ENCODE measurements at places on chromosomes 5 and 9.

- DNase-seq, result no peak
Observed at GRCh38 chr9:132077881-132078698, 1.6 kb downstream of the MED27 start.

DNA sequence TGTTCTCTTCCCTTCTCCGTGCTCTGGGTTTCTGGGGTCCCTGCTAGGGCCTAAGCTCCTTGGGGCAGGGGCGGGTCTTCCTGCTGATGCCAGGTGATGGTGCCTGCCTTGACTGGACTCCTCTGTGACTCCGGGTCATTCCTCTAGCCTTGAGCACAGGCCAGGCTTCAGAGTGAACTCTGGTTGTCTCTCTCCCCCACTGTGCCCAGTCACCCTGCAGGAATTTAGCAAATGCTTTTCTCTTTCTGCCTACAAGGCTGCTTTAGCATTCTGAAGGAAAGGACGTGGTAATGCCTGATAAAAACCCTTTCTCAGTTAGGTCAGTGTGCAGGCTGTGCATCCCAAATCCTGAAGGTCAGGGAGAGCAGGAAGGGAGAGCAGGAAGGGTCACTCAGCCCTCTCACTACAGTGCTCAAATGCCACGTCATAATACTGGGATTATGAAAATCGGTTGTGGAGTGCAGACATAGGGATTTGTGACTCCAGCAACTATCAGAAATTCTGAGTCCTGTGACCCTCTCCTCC, 2.7 kb downstream of the CXCL14 start:
- DNase-seq, result no peak

DNA sequence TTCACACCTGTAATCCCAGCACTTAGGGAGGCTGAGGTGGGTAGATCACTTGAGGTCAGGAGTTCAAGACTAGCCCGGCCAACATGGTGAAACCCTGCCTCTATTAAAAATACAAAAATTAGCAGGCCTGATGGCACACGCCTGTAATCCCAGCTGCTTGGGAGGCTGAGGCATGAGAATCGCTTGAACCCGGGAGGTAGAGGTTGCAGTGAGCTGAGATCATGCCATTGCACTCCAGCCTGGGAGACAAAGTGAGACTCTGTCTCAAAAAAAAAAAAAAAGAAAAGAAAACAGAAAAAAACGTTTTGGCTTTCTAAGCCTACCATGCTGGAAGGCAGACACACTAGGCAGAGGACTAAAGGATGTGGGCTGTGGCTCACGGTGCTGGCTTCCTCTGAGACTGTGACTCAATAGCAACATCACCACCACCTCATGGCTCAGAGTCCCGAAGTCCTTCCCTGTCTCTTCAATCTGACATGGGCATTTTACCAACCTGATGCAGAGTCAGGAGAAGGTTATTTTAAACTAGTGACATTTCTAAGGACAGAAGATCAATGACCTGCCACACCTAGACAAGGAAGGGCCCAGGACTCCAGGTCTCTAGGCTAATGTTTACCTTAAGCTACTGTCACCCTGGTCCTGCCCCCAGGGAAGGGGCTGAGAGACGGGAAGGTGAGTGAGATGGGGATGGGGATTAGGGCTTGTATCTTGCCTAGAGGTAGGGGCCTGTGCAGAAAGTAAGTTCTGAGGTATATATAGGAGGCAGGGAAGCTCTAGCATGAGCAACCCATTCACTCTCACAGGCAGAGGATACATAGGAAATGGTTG, 3.7 kb downstream of the ECSCR start:
- DNase-seq, result no peak

GRCh38 chr9:68969538-68969937, 44.4 kb downstream of the PRKACG start:
- no peak for DNase-seq

GRCh38 chr5:33195431-33196165, 245.2 kb upstream of the TARS1 start:
- DNase-seq, result no peak

GRCh38 chr5:141039517-141039916, 11.7 kb upstream of the PCDHB1 start:
- peak; percentile 3 for DNase-seq

- no peak for DNase-seq
Observed at GRCh38 chr5:158074992-158075769, 216.2 kb upstream of the CLINT1 start.

- DNase-seq, result no peak
Observed at GRCh38 chr9:12997009-12997408, 222.2 kb downstream of the LURAP1L start.

DNA sequence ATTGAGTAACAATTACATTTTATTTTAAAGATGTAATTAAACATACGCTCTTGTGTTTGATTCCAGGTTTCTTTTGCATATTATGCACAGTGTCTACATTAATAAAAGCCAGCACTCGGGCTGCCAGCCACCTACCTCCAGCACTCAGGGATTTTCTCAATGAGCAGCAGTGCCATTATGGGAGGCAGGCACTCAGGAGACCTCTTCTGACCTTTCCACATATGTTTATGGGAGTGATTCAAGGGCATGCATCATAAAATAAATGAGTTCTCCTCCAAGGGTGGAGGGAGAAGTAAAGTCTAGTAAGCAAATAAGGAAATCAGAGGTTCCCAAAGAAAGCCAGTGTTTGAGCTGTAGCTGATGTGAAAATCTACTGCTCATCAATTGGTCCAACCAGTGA, 119.8 kb upstream of the IRX2 start:
- DNase-seq, result no peak

DNA sequence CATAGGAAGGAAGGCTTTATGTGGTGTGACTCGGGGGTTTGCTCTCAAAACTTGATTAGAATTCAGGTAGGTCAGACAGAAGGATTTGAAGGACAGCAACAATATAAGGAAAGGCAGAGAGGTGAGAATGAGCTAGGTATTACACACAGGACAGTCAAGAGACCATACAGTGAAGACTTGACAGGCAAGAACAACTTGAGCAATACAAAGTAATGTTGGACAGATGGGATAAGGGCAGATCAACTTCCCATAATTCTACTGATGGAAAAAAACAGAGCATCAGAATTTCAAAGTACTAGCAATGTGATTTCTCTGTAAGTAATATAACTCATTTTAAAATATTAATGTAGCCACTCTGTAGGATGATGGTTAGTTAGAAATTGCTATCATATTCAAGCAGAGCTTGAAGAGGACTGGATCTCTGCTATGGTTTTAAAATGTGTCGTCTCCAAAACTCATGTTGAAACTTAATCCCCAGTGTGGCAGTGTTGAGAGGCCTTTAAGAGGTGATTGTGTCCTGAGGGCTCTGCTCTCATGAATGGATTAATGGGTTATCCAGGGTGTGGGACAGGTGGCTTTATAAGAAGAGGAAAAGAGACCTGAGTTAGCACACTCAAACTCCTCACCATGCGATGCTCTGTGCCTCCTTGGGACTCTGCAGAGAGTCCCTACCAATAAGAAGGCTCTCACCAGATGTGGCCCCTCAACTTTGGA, 22.4 kb upstream of the HOMER1 start:
- DNase-seq, result no peak

GRCh38 chr5:177490311-177490991, 7.0 kb downstream of the PDLIM7 start:
- DNase-seq, result peak; percentile 7

GRCh38 chr5:124824637-124825158, 78.3 kb upstream of the ZNF608 start:
- DNase-seq, result peak; percentile 2

GRCh38 chr5:15183520-15183919, 311.9 kb upstream of the ANKH start:
- no peak for DNase-seq

- no peak for DNase-seq
Observed at GRCh38 chr5:34005211-34005610, 2.6 kb downstream of the AMACR start.

GRCh38 chr9:108103046-108103693, 613.6 kb upstream of the KLF4 start:
- no peak for DNase-seq

DNA sequence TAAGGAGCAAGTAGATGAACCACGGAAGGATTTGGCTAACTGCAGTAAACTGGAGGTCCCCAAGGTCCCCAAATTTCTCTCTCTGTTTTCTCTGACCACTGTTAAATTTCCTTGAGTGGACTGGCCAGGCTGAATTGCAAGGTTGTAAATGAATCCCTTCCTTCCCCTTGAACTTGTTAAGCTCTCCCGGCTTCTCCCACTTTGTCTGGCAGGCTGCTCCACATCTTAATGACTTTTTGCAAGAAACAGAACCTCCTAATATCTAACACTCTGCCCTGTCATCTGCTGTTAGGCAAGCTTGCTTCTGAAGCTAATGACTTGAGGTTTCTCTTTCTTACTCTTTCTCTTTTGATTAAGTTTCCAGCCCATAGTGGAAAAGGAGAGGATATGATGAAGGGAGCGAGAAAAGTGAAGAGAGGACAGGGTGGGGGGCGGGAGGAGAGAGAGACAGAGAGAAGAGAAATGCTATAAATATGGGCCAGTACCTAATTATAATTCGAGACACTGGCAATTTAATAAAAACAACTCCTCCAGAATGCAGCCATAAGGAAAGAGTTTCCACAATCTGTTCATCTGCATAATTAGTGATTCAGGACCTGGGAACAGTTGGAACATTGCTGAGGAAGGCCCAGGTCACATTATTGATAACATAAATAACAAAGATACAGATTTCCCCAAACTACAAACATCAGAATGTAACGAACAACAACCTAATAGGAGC, 437.3 kb upstream of the MPDZ start:
- no peak for DNase-seq

DNA sequence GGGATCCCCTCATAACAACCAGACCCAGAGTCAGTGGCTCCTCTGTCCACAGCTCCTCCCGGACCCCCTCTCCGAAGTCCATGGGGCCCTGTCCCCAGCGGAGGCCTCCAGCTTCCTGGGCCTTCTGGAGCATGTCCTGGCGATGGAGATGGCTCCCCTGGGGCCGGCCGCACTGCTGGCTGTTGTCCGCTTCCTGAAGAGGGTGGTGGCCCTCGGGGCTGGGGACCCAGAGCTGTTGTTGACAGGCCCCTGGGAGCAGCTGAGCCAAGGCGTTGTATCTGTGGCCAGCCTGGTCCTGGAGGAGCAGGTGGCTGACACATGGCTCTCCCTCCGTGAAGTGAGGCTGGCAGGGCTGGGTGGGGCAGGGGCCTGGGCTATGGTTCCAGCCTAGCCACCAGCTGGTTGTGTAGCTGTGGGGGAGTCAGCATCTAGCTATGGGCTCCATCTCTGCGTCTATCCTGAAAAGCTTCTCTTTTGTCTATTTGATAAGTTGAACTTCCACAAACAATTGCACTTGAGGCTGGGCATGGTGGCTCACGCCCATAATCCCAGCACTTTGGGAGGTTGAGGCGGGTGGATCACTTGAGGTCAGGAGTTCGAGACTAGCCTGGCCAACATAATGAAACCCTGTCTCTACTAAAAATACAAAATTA, 4.7 kb downstream of the ADGRD2 start:
- DNase-seq, result no peak

DNA sequence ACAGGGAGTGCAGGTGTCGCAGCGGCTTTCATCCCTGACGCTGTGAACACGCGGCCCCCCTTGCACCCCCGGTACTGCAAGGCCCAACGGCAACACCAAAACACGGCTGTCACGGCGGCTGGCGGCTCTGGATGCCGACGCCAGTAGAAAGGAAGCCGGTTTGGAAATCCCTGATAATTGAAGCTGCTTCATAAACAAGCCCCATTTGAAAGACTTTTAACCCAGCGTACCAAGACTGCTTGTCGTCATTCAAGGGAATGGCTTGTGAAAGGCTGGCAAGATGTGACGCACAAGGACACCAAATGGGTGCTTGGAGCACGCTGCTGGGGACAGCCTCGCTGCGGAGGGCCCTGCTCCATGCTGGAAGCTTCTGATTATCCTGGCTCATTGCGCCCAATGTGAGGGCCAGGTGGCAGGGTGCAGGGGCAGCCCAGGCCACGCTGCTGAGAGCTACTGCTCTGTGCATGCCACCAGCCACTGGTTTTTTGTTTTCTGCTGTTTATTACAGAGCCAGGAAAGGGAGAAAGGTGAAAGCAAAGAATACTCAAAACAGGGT, 63.1 kb downstream of the GTF3C4 start:
- no peak for DNase-seq

GRCh38 chr5:27652505-27652904, 614.1 kb upstream of the CDH9 start:
- DNase-seq, result no peak

GRCh38 chr9:20361656-20362570, 260.4 kb downstream of the MLLT3 start:
- no peak for DNase-seq

DNA sequence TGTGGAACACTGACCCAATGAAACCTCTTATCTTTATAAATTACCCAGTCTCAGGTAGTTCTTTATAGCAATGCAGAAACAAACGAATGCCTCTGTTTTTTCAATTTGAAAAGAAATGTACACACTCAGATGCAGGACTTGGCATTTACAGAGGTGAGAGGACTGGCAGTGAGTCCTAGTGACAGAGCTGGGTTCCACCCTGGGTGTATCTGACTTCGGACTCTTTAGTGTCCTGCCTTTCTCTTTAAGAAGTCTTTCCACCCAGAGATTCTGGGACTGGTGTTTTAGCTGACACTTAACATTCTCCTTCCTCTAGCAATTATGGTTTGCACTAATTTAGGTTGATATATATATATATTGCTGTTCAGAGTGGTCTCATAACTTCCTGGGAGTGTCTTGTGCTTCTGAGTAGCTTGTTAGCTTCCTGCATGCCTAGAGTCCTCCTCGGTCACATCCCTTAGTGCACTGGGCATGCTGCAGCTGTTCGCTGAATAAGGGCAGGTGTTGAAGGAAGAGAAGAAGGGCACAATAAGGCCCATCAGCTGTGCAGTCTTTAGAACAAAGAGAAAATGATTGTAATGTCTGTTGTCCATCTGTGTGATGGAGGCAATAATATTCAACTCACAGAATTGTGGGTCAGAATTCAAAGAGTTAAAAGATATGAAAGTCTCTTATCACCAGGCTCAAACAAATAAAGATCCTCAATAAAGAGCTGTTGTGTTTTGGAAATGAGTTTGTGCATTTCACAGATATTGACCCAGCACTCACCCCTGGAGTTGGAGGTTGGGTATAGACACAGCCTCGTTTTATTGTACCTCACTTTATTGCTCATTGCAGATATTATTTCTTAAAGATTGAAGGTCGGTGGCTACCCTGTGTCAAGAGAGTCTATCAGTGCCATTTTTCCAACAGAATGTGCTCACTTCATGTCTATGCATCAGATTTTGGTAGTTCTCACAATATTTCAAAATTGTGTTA, 187.1 kb downstream of the TRIM32 start:
- DNase-seq, result no peak

- no peak for DNase-seq
Observed at GRCh38 chr5:133925866-133926488, 42.4 kb downstream of the C5orf15 start.

DNA sequence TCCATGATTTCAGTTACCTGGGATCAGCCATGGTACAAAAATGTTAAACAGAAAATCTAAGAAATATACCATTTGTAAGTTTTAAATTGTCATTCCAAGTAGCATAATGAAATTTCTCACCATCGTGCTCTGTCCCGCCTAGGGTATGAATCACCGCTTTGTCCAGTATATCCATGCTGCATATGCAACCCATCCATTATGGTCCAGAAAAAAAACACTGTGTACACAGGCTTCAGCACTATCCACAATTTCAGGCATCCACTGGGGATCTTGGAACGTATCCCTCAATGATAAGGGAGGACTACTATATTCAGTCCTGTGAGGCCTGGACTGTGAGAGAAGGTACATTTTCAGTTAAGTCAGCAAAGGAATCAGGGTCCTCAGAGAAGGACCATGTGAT, 37.6 kb upstream of the HNRNPA0 start:
- DNase-seq, result no peak
